ENCODE measurements at places on chromosomes 2 and 18.

DNA sequence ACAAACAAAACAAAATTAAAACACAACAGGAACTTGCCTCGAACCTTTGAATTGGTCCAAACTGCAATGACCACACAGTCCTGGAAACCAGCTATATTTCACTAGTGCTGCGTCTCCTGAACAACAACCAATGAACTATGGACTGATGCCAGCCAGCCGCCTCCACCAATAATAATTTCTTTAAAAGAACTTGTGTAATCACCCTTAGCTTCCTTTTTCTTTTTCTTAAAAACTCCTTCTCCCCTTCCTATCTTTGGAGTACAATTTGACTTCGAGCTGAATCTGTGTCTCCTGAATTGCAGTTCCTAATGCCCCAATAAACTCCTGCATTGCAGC lies 1.6 kb upstream of the CXXC1 start:
- no peak for DNase-seq

DNA sequence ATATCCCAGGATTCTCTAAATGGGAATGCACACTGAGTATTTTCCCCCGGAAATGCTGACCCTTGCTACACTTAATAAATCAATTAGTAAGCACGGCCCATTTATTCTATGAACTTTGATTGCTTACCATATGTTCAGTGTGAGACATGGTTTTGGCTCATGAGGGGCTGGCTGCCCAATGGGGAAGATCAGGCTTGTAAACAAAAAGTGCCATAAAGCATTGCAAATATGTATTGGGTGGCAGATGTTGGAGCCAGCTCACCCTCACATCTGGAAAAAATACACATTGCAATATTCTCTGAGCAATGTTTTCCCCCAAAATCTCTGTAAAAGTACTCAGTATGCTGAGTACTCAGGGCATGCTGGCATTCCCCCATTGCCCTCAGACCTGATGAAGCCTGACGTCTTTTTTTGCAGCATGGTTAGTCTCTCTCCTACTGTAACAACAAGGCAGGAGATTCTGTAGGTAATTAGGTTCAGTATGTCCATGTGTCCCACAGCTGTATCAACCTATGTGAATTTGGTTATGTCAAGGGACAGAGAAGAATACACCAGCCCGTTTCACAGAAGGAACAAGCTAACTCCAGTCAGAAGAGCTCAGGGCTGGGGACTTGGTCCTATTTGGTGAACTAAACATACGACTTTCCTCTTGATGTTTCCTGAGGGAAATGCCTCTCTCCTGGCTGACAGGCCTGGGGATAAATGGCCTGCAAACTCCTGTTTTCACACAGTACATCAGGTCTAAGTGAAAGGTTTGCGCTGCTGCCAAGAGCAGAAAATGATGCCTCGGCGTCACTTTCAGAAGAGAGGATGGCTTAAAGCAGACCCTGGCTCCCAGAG lies 202.4 kb downstream of the INSIG2 start:
- no peak for DNase-seq

- DNase-seq = no peak
These were observed 545 bp downstream of the MPP4 start for GRCh38 chr2:201697899-201698298.

- DNase-seq = no peak
These were observed 403.9 kb upstream of the TNP1 start for GRCh38 chr2:217263756-217264155.

DNA sequence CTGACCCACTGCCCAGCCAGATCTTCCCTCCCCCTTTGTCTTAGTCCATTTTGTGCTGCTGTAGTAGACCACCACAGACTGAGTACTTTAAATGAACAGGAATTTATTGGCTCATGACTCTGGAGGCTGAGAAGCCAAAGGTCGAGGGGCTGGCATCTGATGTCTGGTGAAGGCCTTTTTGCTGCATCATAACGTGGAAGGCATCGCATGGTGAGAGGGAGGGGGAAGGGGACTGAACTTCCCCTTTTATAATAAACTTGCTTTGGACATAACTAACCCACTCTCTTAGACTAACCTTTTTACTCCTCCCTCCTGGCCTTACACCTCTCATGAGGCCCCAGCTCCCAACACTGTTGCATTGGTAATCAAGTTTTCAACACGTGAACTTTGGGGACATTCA lies 83.8 kb downstream of the MAP4K4 start:
- DNase-seq = no peak
